Bronchial smooth muscle cell (primary cell): ENCODE measurements at places on chromosomes 4 and X. TPM values are rescaled to one million over a fixed set of nuclear protein-coding genes. Genes with fewer than 3 reads are reported as not detected.

MAP7D2 gene
- 0.47 TPM in 1 of 2 replicates, not detected in the other for total RNA-seq

ZAR1 gene
- not detected in 2 replicates for total RNA-seq

MAGEA2 gene
- 0.16 TPM in 1 of 2 replicates, not detected in the other for total RNA-seq

ALPK1 gene
- total RNA-seq, result 16.6 and 20.6 TPM in 2 replicates

SPACA5 gene
- not detected in 2 replicates for total RNA-seq

TBC1D9 gene
- 22.4 and 22.8 TPM in 2 replicates for total RNA-seq

SLITRK4 gene
- total RNA-seq, result under 0.01 TPM in 1 of 2 replicates, not detected in the other

S100P gene
- total RNA-seq, result 0.32 and 1.4 TPM in 2 replicates

CXXC4 gene
- total RNA-seq, result not detected in 2 replicates

ANXA3 gene
- total RNA-seq, result 1.6 and 9.0 TPM in 2 replicates

ZDHHC9 gene
- 14.9 and 15.1 TPM in 2 replicates for total RNA-seq

BEX5 gene
- total RNA-seq, result not detected in 2 replicates

RADX gene
- 0.95 and 1.2 TPM in 2 replicates for total RNA-seq

STATH gene
- total RNA-seq, result not detected in 2 replicates

PRDM5 gene
- 14.5 and 15.4 TPM in 2 replicates for total RNA-seq
